Osteocyte (in vitro differentiated cells): ENCODE measurements at places on chromosomes 3 and 15.

DNA sequence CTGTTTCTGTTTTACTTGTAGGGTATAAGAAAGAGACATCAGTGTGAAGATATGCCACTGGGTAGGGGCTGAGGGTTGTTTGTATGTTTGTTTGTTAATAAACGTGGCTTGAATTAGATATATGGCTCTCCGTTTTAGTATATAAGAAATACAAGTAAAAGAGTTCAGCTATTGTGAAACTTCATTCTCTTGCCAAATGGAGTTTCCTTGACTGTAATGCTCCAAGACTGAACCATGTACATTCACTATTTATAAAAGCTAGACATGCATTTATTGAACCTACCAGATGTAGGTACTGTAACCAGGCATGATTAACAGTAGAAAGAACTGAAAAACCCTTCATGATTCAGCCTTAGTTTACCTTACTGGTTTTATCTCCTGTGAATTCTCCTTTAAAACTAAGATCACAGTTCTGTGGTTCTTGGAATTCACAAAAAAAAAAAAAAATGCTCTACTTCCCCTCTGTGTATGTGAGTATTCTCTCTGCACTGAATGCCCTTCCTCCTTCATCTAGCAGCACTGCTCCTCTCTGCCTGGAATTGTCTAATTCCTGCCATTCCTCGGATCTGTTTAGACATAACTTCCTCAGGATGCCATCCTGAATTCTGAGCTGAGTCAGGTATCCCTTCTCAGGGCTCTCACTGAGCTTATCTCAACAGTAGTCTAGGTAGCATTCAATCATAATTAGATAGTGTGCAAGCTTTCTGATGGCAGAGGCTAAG lies 504.4 kb downstream of the FHIT start:
- no peak for DNase-seq

GRCh38 chr15:79919090-79919748 lies 22.4 kb upstream of the MTHFS start:
- DNase-seq = no peak

DNA sequence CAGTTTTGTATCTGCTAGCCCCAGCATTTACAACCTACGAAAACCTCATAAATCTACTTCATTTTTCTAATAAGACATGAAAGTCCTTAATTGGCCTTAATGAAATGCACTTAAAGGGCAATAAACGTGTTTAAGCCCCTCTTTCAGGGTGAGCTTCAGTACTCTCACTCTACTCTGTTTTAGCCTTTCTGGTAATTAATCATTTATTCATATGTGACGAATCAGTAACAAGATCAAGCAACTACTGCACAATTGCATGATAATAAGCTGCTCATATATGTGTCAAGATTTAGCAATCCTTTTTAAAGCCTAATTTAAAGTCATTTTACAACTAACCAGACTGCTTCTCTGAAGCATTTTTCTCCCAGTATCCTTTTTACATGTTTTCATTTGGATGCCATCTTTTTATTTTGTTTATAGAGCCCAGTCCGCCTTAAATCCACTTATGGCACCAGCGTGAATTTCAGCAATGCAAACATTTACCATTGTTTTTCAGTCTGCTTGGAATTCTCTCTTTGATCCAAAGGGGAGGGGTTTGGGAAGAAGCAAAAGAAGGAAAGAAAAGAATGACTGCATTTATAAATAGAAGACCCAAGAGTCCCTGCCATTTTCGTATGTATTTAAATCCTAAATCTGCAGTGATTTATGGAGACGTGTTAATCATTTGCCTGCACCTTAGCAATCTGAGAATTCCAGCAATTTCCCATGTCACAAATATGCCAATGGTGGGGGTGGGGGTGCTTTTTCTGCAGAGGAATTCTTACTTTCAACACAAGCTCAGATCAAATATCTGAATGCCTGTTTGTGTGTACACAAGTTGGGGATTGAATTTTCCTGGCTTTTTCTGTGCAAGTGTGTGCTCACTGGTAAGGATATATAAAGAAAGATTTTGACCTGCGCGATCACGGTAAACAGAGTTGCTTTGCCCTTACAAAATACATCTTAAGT lies 230.8 kb upstream of the TBC1D5 start:
- DNase-seq = no peak

GRCh38 chr15:73364070-73364469 lies 4.7 kb downstream of the HCN4 start:
- DNase-seq = no peak

DNA sequence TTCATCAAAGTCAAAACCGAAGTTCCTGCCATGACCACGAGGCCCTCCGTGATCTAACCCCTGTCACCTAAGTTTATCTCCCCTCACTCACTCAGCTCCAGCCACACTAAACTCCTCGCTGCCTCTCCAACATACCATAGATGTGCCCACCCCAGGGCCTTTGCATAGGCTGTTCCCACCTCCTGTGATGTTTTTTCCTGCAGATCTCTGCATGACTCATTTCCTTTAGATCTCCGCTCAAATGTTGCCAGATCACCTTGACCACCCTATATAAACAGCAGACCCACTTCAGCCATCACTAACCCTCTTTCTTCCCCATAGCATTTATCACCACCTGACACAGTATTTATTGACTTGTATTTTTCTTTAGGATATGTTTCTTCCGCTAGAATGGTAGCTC lies 58.5 kb downstream of the HRH1 start:
- no peak for DNase-seq

- no peak for DNase-seq
These were observed 33.8 kb downstream of the FAH start for GRCh38 chr15:80186597-80186996.

- no peak for DNase-seq
These were observed 30.3 kb upstream of the TSC22D2 start for GRCh38 chr3:150377601-150378300.

DNA sequence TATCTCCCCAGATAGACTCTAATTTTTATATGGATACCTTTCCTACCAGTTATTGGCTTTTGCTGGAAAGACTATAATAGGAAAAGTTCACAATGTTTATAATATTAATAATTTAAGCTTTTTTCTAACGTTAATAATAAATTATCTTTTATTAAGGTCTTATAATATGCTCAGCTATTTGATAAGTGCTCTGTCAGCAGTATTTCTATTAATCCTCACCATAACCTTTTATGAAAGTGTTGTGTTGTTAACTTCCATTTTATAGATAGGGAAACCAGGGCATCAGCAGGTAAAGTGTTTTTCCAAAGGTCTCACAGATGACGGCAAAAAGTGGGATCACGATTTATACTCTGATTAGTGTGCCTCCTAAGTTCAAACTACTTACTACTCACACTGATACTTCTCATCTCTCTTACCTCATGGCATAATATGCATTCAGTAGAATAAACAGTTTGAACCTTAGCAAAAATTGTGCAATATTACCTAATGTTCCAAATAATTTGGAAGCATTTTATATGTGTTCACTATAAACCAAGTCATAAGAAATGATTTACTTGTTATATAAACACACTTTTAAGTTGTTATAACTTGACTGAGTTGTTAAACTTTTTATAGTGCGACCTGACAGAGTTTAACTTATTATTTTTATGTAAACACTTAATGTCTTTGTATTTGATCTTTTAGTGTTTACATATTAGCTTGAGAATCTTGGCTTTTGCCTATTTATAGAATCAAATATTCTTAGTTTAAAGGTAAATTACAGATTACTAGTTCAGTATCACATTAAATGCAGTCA lies 274.9 kb upstream of the DCBLD2 start:
- no peak for DNase-seq

DNA sequence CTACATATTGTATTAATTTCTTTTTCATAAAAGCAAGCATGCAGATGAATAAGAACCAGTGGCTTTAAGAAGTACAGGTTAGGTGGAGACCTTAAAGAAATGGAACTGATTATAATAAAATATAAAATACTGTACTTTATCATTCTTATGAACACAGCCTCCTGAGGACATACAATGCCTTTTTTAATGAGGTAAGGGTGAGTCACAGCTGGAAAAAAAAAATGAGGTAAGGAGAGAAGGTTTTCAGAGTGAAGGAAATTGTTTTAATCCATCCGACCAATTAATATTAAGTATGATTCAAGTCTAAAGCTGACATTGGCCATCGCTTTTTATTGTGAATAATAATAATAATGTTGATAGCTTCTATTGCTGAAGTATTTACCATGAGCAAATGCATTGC lies 170.3 kb upstream of the SOX2 start:
- DNase-seq = no peak

- DNase-seq = no peak
These were observed 77.0 kb downstream of the BBX start for GRCh38 chr3:107599772-107600145.

DNA sequence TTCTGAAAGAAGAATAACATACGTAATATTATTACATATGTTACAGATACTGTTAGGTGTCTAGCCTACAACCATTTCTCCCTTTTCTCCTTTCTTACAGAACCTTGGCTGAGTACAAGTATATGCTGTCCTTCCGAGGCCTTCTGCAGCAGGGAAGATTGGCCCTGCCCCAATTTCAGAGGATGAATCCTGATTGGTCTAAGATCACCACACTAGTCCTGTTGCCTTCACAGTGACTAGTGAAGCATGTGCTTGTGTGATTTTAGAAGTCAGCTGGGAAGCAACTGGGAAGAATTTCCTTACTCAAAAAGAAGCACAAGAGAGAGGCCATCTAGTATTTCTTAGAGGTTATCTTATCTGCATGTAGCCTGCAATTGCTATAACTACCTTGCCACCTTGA lies 30.6 kb upstream of the MECOM start:
- no peak for DNase-seq

- no peak for DNase-seq
These were observed 233.5 kb downstream of the MYRIP start for GRCh38 chr3:40042752-40043443.

GRCh38 chr3:76615719-76616118 lies 424.2 kb upstream of the ROBO2 start:
- no peak for DNase-seq

- no peak for DNase-seq
These were observed 21.8 kb upstream of the SIAH2 start for GRCh38 chr3:150784747-150785125.

GRCh38 chr3:123071146-123071545 lies 4.3 kb downstream of the PDIA5 start:
- no peak for DNase-seq

DNA sequence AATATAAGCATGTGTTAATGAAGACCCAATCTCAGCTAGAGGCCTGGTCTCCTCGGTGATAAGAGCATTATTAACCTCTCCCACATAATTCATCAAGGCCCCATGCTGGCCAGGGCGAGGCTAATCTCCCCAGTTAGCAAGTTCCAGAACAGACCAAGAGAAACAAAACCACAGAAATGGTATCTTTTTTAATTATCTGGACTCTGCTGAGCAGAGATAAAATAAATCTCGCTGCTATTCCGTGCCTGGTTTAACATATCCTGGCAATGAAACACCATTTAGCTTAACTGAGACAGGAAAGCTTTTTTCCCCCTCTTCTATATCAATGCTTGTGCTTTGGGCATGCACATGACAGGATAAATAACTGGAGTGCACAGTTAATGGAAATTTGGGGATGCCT lies 72.5 kb upstream of the ARHGEF3 start:
- no peak for DNase-seq

- no peak for DNase-seq
These were observed 1.1 kb downstream of the TM6SF1 start for GRCh38 chr15:83108266-83109219.

- DNase-seq = no peak
These were observed 26.4 kb downstream of the ACAA1 start for GRCh38 chr3:38110314-38111050.
